ENCODE measurements at places on chromosomes 3 and 15.

- no peak for DNase-seq
Measured at GRCh38 chr3:44877333-44877732, 2.9 kb downstream of the TGM4 start.

DNA sequence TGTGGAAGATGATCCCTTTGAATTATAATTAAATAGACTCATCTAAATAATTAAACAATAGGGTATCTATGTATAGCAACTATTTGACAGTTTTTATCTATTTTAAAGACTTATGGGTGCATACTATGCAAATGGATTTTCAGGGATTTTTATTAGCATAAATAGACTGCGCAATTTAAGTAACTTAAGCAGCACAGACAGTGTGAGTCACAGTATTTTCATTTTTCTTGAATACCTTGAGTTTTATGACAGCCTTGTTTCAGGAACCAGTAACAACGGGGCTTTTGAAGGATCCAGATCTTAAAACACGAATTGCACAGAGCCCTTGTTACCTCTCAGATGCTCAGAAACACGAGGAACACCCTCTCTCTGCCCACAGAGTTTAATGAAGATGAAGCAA, 175.5 kb upstream of the CD96 start:
- no peak for DNase-seq

DNA sequence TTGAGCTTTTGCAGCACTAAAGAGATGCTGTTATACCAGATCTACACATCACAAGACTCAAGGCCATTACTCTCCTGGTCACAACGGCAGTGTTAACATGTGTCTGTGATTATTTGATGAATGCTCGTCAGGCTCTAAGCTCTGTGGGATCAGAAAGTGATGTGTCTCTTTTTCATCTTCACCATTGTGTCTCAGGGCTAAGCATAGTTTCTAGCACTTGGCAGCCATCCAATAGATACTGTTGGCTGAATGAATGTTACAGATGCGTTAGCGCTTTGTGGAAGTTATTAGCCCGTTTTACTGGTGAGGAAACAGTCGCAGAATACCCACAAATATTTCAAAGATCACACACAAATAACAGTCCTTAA, 1.2 kb upstream of the FAM81A start:
- DNase-seq: no peak

- no peak for DNase-seq
Measured at GRCh38 chr3:131107637-131108433, 81.2 kb downstream of the NEK11 start.

- DNase-seq: no peak
Measured at GRCh38 chr15:53987480-53987879, 9.2 kb downstream of the UNC13C start.

GRCh38 chr3:197804511-197804910, 13.5 kb downstream of the LRCH3 start:
- no peak for DNase-seq

GRCh38 chr3:149476225-149476624, 1.7 kb downstream of the TM4SF4 start:
- DNase-seq: no peak

DNA sequence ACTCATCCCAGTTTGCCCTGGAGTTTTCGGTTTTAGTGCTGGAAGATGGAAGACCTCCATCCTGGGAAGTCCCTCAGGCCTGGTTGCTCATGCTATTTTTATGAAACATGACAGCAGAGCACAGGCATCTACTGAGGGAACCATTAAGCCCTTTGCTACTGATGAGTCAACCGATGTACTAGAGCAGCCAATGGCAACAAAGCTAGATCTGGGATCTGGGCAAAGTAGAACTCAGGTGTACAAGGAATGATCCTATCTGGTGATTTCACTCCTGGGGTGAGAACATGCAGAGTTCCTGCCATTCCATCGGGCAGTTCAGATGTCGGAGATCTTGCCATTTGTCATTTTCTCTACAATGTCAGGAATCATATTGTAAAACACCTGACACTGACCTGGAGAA, 166.2 kb upstream of the NSMCE3 start:
- no peak for DNase-seq

GRCh38 chr3:100706365-100706764, 2.9 kb upstream of the TFG start:
- DNase-seq: no peak

- DNase-seq: no peak
Measured at GRCh38 chr3:63089007-63089750, 188.9 kb upstream of the SYNPR start.

- no peak for DNase-seq
Measured at GRCh38 chr15:59792359-59792758, 103.2 kb upstream of the BNIP2 start.

- no peak for DNase-seq
Measured at GRCh38 chr15:63223463-63223862, 34.1 kb downstream of the RAB8B start.

GRCh38 chr3:126551839-126552687, 6.7 kb downstream of the C3orf22 start:
- DNase-seq: no peak

GRCh38 chr3:57025237-57025636, 35.2 kb upstream of the SPATA12 start:
- no peak for DNase-seq

DNA sequence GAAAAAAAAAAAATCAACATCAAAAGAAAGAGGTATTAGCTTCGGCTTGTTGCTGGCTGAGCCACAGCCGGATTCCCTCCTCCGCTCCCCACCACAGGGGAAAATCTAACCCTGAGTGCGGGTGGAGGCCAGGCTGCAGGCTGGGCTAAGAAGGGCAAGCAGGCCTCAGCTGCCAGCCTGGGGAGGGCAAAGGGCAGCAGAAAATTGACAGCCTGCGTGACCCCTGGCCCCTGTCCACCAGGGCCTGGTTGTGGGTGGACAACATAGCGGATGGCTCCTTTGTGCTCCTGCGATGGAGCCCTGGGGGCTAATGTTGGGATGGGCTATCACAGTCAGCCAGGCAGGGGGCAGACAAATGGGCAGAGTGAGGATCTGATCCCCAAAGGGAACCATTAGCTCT, 25.4 kb downstream of the CACNA2D2 start:
- DNase-seq: no peak

GRCh38 chr15:87483468-87483867, 773.1 kb downstream of the NTRK3 start:
- no peak for DNase-seq

- DNase-seq: no peak
Measured at GRCh38 chr3:10351013-10351735, 30.3 kb upstream of the SEC13 start.

All from stimulated activated CD8-positive, alpha-beta memory T cell treated with anti-CD3 and anti-CD28 coated beads, Interleukin-7, amount 100 ng/mL, for 1 hour (primary cell).